ENCODE measurements at places on chromosomes 4 and X.

GRCh38 chr4:54015423-54016030 is 48.9 kb downstream of the CHIC2 start:
- no peak for DNase-seq

DNA sequence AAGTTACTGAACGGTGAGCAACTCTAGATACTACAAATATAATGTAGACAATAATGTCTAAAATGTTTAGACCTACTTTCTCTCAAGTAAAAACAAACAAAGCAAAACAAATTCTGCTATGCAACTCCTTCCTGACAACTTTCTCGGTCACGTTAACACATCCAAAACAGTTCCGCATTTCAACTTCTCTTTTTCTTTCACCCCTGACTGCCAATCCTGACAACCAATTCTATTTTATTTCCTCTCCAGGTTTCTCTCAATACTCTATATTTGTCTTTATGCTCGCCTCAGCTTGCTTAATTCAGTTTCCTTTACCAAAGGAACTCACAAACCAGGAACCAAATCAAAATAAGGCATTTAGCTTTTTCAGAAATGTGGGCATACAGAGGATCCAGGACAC is 513.0 kb downstream of the FSTL5 start:
- DNase-seq = no peak

DNA sequence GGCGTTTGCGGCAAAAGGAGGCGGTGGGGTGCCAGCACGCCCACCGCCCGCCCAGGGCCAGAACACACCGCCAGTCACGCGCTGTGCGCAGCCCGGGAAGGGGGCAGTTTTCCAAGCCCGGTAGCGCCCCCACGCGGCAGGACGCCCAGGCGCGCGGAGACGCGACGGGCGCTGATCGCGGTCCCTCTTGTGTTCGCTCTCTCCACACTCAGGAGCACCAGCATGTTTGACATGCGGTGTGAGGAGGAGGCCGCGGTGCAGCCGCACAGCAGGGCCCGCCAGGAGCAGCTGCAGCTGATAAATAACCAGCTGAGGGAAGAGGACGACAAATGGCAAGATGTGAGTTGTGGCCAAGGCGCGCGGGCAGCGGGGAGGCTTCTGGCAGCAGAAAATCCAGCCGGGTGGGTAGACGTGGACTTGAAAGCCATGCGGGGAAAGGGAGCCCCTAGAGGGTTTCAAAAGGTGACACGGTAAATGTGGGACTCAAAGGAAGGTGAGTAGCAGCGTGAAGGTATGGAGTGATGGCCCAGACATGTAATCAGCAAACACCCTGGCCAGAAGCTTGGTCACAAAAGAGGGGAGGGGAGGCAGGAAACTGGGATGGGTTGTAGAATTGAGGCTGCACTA is 104.1 kb downstream of the PHOX2B start:
- DNase-seq = no peak

DNA sequence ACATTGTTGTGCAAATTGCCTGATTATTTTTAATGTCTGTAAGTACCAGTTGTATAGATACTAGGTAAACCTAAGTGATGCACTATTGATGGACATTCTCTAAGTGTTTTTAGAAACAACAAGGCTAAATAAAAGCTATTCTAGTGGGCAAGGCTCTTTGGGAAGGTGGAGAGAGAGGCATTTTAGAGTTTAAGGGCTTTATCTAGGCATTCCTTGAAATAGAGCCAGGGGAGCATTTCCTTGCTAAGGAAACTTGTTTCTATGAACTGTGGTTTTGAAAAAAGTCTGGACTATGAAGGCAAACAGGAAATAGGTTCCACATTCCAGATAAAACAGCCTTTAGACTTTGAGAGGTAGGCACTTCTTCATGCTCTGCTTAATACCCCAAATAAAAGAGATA is 23.8 kb downstream of the BMX start:
- DNase-seq = no peak

GRCh38 chrX:111270339-111270738 is at the start of gene CAPN6:
CAPN6 (minus strand) TSS chrX:111270483; CDS start chrX:111263936, 6,547 bp downstream.
- no peak for DNase-seq

- DNase-seq = no peak
Measured at GRCh38 chr4:162347842-162348213, 184.0 kb upstream of the FSTL5 start.

DNA sequence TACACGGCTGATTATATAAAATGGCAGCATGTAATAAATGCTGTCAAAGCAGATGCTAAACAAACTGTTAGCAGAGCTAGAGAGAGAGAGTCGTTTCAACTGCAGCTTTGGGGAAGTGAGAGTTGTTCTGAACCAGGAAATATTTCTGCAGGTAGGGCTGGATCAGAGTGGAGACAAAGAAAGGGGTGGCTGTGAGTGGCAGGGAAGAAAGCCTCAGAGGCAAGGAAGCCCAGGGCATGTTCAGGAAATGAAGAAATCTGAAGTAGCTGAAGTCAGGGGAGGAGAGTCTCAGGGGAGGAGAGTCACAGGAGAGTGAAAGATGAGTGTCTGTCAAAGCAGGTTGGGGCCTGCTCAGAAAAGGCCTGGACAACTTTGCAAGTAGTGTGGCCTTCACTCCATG is 48.4 kb upstream of the RPS6KA3 start:
- DNase-seq = no peak

- no peak for DNase-seq
Measured at GRCh38 chrX:48559636-48560035, 14.6 kb upstream of the RBM3 start.

DNA sequence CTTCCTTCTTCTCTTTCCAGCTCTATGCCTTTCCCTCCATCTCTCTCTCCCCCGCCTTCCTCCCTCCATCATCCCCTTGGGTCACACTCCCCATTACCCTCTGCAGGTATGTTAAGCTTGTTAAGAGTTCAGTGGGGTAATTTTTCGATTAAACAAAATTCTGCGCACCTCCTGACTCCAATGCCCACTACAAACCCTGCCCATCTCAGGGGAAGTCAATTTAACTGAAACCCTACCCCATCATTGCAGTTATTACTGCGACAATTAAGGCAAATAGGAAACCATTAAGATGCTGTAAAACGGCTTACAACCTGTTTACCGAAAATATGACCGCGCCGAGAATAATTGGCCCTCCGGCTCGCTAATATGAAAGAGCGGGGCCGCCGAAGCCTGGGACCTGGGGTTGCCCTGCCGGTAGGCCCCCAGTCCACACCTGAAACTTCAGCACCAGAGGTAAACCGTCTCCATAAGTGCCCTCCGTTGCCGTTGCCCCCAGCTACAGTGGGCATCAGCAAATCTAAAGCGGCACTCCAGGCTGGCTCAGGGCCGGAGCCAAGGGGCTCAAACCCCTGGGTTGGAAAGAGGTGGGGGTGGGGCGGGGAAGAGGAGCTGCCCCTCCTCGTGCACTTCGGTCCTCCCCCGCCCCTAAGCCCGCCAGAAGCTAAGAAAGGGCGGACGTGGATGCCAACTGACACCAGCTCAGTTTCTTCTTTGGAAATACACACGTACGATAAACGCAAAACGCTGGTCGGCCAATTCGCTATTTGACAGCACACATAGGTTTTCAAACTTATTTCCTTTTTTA is 4.8 kb downstream of the ARX start:
- DNase-seq = no peak

GRCh38 chrX:102950908-102951866 is 14.1 kb downstream of the RAB40AL start:
- DNase-seq = no peak

DNA sequence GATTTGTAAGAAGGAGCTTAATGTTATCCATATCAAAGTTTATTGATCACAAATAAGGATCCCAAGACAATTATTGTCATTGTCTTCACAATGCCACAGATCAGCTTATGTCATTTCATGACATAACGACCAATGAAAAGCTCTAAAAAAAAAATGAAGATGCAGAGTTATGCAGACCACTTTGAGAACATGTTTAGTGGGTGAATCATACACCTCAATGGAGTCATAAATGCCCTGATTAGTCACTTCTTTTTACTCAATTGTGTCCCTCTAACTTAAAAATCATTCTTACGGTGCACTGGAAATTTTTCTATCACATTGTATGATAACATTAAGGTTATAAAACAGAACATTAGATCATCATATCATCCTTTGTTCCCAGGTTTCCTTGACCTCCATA is 87.6 kb upstream of the GABRG1 start:
- no peak for DNase-seq

DNA sequence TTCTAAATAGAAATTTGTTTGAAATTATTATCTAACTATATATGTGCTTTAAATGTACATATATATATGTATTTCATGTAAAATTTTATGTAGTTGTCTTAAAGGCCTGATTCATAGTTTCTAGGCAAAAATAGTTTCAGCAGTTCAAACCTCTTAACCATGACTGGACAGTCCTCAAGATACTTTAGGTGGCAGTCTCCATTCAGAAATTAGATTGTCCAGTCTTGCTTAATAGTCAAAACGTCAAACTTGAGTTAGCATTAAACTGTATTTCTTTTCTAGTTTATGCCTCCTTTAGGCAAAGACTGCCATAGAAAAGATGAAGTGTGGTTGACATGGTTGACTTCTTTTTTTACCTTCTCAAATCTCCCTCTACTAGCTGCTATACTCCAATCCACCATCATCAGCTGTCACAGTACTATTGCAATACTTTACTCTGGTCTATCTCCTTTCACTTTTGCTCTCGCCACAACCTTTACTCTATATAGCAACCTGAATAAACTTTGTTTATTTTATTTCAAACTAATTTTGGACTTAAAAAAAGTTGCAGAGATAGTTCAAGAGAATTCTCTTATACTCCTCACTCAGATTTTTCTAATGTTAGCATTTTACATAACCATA is 395.6 kb upstream of the DIPK2B start:
- no peak for DNase-seq

GRCh38 chr4:17232566-17233253 is 279.2 kb downstream of the QDPR start:
- no peak for DNase-seq

DNA sequence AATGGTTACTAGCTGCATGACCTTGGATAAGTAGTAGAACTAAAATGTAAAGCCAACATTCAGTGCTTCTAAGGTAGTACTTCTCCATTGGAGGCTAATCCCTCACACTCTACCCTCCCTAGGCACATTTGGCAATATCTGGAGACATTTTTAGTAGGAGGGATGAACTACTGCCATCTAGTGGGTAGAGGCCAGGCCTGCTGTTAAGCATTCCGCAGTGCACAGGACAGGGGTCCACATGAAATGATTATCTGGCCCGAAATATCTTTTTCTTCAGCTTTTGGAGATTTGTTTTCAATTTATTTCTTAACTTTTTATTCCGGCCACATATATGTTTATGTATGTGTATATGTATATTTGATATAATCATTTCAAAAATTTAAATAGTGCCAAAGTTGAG is 36.0 kb upstream of the SPANXC start:
- no peak for DNase-seq

- DNase-seq = no peak
Measured at GRCh38 chrX:37993837-37994619, 12.3 kb upstream of the SYTL5 start.

DNA sequence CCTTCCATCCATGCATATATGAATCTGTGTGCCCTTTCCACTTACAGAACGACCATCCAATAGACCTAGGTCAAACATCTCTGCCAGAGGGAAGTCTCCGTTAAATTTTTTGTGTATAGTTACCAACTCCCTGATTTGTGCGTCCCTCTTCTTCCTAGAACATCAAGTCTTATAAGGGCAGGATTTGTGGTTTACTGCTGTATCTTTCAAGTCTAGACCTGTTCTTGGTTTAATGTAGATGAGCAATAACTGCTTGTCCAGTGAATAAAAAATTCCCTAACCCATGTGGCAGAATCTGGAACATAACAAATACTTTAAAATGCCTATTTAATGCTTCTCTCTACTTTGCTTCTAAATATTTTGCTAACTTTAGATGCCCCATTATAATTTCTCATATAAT is 988.8 kb downstream of the RAPGEF2 start:
- DNase-seq = no peak

GRCh38 chr4:25813448-25814106 is 49.2 kb downstream of the SEL1L3 start:
- DNase-seq = no peak

DNA sequence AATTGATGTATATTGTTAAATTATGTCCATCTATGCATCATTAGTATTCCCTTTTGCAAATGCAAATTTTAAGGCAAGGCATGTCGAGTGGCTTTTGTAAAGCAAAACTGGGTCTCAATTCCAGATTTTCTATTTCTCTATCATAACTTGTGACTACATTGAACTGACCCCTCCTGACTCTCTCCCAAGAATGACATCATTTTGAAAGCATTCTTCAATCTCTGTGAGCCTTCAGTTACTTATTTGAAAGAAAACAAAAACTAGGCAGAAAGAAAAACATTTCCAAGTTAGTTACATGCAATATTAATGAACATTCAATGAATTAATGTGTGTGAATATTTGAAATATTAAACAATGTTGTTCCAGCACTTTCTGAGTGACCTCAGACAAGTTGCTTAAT is 314.3 kb upstream of the CLNK start:
- no peak for DNase-seq

GRCh38 chr4:1170156-1170975 is 2.0 kb downstream of the SPON2 start:
- DNase-seq = no peak

DNA sequence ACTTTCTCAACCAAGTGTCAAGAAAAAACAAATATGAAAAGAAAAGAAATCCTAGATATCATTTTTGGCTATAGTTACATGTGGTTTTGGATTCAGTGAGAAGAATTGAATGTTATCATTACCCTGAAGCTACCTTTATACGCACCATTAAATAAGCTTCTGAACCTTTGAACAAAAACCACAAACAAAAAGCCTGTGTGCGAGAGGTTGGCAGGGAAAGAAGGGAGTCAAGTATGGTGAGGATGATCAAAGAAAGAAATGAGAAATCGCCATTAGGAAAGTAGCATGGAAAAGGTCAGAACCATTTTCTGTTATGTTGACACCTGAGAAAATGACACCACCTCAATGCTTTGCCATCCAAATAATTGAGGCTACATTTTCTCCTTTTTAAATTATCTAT is 1.2 kb upstream of the SLC7A11 start:
- DNase-seq = no peak

- DNase-seq = no peak
Measured at GRCh38 chrX:20459410-20460350, 193.0 kb upstream of the RPS6KA3 start.

DNA sequence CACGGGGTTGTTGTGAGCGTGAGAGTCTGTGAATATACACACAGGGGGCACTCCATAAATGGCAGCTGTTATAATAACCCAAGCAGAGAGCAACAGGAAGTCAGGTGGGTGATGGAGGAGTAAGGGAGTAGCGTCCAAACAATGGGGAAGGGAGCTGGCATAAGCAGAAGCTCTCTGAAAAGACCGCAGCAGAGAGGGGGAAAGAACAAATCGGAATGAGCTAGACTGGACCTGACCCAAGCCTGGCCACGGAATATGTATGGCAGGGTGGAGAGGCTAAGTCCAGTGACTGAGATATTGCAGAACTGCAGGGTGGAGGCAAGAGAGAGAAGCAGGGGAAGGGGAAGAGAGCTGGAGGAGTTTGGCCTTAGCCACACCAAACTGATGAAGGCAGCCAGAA is 6.5 kb upstream of the GJB1 start:
- DNase-seq = no peak

DNA sequence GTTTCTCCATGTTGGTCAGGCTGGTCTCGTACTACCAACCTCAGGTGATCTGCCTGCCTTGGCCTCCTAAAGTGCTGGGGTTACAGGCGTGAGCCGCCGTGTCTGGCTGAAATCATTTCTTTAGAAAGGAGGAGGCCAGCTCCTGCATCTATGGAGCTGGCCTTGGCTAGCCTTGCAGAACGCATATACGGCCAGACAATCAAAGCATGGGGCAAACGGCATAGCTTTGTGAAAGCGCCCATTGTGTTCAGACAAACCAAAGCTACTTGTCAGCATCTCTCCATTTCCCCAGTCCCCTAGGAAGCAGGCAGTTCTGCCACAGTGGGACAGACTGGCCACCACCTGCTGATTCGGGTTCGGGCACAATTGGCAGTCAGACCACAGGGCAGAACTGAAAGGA is 48.9 kb upstream of the IQSEC2 start:
- no peak for DNase-seq

Measured in stimulated activated CD4-positive, alpha-beta T cell treated with anti-CD3 and anti-CD28 coated beads, Interleukin-1b, Interleukin-23, amount 100 ng/mL, for 1 hour (primary cell).